ENCODE measurements at places on chromosomes 1 and 21.
A peak's percentile ranks its signal among the peaks of the same experiment; 100 is the strongest.

- DNase-seq, result no peak
Observed at GRCh38 chr1:100452641-100453040, 85.3 kb upstream of the GPR88 start.

DNA sequence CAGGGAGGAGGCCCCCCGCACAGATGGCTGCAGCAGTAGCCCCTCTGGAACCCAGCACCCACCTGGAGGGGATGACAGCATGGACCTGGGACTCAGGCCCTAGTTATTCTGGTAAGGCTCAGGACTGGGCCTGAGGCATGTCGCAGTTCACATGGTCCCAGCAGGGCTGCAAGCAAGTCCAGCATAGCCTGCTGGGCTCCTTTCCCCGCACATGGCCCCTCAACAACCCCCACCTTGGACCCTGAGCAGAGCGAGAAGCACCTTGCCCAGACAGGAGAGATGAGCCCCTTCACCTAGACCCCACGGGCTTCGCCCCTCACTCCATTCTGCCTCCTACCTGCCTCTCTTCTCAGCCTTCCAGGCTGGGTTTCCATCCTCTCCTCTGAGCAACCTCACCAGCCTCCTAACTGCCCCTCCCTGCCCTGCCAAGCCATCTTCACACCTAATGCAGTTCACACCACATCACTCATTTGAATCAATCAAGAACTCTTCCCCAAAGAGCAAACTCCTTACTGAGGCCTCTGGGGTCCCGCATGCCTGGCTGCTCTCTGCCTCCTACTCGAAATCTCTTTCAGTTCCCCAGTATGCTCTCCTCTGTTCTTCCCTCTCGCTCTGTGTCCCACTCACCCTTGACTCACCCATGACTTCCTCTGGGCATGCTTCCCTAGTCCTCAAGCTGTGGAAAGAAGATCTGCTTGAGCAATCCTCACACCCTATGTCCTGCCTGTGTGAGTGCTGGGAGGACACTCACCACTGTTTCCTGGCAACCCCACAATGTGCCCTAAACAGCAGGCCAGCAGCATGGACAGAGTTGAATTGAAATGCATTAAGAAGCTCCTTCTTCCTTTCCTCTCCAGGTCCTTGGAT, 9.4 kb upstream of the THEMIS2 start:
- DNase-seq, result no peak

DNA sequence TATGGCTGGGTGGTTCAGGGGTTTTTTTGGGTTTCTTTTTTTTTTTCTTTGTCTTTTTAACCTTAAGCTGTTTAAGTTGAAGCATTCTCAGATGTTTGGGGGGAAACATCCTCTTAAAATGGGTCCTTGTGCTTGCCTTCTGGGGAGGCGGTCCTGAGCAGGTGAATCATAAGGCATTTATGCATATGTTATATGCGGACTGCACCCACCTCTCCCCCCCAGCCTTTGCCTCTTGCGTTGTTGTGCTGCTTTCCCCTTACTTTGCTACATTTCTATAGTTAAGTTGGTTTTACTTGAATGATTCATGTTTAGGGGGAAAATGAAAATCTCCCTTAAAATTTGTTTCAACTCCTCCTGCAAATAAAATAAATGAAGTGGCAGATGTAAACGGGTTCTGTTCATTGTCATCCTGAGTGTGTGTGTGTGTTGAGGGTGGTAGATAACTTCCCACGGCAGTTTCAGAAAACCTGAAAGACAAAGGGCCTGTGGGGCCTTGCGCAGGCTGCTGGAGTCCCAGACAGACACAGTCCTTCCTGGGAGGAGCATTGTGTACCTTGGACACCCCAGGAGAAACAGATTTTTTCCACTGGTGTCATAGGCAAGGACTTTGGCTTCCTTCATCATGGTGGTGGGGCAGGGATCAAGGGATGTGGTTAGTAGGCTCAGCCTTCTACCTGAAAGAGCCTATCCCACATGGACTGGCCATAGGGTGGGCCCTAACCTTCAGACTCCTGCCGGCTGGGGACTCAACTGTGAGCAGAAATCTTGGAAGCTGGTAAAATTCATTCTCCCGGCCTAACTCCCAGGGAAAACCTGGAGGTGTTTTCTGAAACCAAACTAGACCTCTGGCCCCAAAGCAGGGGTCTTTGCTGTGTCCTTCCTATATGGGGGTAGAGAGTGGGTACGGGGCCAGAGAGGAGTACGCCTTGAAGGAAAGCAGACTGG, 926 bp upstream of the SH3D21 start:
- no peak for DNase-seq

GRCh38 chr1:179156026-179156425, 73.5 kb downstream of the ABL2 start:
- DNase-seq, result no peak

DNA sequence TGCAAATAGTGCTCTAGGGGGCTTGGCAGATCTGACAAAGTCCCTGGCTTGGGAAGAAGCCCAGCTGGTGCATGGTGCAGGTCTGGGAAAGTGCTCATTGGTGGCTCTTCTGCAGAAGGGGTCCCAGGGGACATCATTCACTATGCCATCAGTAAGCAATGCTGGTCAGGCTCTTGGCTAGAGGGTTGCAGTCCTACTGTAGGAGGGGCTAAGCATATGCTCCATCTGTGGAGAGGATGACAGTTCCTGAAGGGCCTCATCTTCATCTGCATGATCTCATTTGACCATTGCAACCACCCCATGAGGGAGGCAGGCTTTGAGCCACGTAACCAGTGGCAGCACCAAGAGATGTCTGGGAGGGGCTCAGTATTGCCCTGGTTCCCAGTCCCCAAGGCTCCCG, 31.5 kb upstream of the VASH2 start:
- no peak for DNase-seq

DNA sequence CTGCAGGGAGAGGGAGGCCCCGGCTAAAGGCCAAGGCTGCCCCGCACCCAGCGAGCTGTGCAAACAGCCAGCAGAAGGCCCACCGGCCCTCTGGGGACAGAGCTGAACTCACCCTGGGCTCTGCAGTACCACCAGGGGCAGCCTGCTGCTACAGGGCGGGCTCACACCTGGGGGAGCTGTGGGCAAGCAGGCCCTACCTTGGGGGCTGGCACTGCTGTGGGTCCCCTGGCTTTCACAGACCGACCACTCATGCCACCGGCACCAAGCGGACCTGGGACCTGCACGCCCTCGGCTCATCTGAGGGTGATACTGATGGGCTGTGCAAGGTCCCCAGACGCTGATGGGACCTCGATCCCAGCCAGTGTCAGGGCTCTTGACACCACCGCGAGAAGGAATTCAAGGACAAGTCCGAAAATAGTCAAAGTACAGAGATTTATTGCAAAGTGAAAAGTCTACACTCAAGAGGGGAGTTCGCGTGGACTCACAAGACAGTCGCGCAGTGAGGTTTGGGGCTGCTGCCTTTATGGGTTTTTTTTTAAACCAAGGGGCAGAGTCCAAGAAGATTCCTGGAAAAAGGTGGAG, 61.0 kb upstream of the ADARB1 start:
- no peak for DNase-seq

DNA sequence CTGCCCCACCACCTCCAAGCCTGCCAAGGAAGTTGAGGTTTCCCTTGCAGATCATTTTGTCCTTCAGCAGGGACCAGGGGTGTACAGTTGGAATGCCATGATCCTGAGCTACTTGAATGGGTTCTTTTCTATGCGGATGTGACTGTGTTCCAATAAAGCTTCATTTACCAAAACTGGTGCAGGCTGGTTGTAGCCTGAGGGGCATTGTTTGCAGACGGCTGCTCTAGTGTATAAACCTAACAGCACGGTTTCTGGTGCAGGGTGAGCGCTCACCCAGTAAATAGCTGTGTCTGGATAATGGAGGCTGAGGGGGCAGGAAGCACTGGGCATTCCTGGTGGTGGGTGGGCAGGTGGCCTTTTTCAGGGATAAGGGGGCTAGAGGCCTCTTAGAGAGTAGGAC, 72.7 kb upstream of the ACTL8 start:
- no peak for DNase-seq

- DNase-seq, result peak; percentile 56
Observed at GRCh38 chr1:45543581-45544417, 6.8 kb upstream of the AKR1A1 start.

GRCh38 chr21:37074197-37074510, 1.1 kb downstream of the TTC3 start:
- DNase-seq, result no peak

GRCh38 chr1:181676269-181676668, 193.0 kb downstream of the CACNA1E start:
- DNase-seq, result no peak

DNA sequence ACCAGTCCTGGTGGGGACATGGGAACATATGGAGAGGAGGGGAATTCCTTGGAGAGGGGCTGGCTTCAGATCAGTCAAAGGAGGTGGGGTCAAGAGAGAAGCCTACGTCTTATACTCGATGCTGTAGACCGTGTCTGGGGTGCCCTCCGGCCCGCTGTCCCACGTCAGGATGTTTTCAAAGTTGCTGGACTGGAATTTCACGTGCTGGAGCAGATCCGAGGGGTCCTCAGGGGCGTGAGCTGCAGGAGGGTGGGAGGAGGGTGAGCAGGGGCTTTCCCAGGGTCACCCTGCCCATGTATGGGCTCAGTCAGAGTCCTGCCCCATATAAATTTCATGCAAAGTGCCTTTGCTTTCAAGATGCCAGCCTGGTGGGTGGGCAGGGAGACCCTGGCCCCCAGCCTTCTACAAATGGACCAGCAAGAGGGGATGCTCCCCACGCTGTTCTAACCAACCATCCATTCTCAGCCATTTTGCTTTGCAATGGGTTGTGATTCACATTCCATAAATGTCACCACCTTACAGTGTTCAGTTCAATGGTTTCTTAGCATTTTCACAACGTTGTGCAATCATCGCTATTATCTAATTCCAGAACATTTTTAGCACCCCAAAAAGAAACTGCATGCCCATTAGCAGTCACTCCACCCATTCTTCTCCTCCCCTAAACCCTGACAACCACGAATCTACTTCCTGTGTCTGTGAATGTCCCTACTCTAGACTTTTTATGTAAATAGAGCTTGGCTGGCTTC, 4.3 kb downstream of the IL22RA1 start:
- DNase-seq, result no peak

DNA sequence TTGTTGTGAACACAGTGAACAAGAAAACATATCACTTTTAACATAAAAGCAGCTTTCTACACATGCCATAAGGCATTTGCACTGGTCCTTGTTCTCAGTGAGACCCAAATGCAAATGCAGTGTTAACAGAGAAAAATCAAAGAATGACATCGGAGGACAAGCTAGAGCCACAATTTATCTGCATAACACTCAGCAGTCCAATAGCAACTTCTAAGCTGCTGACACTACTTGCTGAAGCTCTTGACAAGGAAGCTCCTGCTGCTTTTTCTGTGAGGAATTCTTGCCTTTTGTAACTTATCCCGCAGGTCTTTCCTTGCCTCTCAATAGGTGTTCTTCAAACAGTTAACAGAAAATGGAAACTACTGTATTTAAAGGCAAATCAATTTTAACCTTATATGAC, 34.7 kb downstream of the USH2A start:
- no peak for DNase-seq

DNA sequence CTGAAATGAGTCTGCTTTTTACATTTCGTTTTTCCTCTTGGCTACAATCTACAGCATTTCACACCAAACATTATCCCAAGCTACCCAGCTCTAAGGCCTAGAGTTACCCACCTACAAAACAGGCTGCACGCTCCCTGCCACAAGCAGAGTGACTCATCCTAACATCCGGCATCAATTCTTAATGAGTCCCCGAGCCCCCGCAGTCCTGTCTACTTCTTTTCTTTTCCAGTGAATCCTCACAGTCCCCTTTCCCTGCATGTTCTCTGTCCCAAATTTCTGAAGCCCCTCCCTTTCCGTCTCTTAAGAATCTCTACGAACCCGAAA, 650 bp downstream of the PCNX2 start:
- DNase-seq, result no peak

DNA sequence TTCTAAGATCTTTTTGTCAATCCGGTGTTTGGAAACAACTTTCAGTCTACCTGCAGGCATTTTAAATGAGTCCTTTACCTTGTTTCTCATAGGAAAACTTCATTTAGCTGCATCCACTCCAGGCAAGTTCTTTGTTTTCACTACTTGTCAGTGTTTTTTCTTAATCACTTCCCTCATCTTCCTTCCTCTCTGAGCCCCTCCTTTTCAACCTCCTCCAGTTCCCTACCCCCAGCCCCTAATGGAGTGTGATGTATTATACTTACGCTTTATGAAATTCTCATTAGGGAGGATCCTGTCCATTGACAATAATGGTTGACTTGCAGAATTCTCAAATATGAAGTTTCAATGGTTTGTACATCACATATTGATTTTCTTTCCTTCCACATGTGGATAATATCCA, 62.5 kb upstream of the BACH1 start:
- no peak for DNase-seq

- DNase-seq, result no peak
Observed at GRCh38 chr1:235012436-235013210, 116.0 kb downstream of the TOMM20 start.

- DNase-seq, result no peak
Observed at GRCh38 chr1:115491298-115492018, 150.3 kb upstream of the VANGL1 start.

DNA sequence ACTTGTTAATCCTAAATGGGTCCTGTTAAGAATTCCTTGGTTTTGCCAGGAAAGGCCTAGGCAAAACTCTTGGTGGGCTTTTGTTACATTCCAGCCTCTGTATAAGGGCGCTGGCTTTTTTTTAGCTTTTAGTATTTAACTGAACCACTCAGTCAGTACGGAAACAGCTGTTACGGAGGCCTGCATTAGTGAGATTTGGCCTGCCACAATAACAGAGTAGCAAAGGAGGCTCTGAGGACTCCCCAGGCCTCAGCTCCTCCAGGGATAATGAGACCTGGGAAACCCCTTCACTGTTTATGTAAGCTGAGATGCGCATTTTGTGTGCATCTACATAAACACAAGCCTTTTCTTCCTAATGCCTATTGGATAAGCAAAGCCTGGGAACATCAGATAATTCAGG, 210.2 kb downstream of the APP start:
- no peak for DNase-seq

- DNase-seq, result no peak
Observed at GRCh38 chr1:162674034-162674608, 41.9 kb downstream of the DDR2 start.

DNA sequence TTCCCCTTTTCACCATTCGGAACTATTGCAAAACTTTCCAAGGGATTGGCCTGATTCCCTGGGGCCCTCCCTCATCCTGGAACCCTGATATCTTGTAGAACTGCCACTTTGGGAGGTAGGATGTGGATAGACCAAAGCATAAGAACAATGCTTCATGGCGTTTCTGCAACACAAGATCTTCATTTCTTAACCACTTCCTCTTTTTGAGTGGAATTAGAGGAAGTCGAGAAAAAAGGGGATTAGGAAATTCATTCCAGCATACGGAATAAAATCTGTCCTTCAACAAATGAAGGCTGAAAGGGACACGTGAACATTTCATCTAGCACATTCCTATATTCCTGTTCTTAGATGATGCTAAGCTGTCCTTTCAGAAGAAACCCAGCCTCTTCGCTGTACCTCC, 149.3 kb downstream of the HUNK start:
- DNase-seq, result no peak

DNA sequence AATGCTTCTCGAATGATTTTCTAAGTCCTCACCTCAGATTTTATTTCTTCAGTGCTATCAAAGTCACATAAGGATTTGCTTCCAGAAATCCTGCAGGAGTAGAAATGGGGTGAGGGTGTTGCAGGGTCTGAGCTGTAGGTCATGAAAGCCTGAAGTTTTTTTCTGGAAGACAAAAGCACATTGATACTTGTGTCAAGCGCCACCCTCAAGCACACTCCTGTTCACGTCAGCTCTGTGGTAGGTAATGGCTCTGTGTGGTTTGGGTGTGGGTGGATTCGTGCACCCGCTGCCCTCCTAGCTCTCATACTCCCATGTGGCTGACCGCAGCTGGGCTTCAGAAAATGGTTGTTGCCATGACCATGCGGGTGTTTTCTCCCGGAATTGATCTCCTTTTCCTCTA, 39.9 kb downstream of the AKNAD1 start:
- no peak for DNase-seq

- DNase-seq, result no peak
Observed at GRCh38 chr1:223645903-223646302, 19.6 kb downstream of the CAPN8 start.

Data from stimulated activated CD4-positive, alpha-beta T cell treated with anti-CD3 and anti-CD28 coated beads, Interleukin-2, amount 100 ng/mL, for 48 hours (primary cell).